CD4-positive, CD25-positive, alpha-beta regulatory T cell (primary cell): ENCODE measurements at places on chromosomes 5 and 9. TPM values are rescaled to one million over a fixed set of nuclear protein-coding genes. Genes with fewer than 3 reads are reported as not detected.

The CTNNA1 gene
- 48.6 TPM for total RNA-seq

DNA sequence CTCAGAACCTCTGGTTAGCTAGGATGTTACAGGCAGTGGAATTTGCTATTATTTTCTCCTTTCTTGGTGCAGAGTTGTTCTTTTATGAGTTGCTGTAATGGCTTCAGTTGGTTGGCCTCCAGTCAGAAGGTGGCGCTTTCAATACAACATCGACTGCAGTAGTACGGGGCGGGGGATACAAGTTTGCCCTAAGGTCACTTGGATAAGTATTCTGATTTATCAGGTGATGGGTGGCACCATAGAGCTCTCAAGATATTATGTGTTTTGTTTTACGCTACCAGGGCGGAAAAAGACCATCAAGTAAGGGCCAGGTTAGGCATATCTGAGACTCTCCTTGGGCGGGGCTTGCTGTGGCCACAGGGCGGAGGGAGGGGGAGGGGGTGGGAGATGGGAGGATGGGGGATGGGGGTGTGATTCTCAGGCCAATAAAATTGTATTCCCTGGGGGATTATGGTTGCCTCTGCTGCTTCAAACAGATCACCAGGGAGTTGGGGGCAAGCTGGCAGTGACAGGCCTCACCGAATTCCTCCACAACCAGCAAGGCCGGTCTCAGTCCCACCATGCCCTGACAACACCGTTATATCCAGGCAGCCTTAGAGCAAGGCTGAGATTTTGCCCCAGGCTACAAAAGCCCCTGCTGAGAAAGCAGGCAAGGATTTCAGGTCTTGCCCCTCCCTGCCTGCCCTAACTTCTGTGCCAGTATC, 15.9 kb upstream of the RNF38 start:
- peaks cover 8% of the 10 kb centered on the region for H3K36me3 ChIP-seq
- H3K27me3 ChIP-seq, result no peaks in the 10 kb centered on the region
- DNase-seq, result no peak
- no peak overlapping the region for H3K4me3 ChIP-seq
- H3K4me1 ChIP-seq, result no peaks in the 10 kb centered on the region

The EIF4E1B gene
- not detected for total RNA-seq

GRCh38 chr5:180673371-180674089, 24.1 kb upstream of the FLT4 start:
- peaks cover 3% of the 10 kb centered on the region for H3K4me1 ChIP-seq
- H3K36me3 ChIP-seq, result no peaks in the 10 kb centered on the region
- H3K4me3 ChIP-seq, result no peak overlapping the region
- DNase-seq, result no peak
